ENCODE measurements at places on chromosomes 1 and 21.

- no peak for DNase-seq
Measured at GRCh38 chr1:211742889-211743529, 67.6 kb upstream of the NEK2 start.

DNA sequence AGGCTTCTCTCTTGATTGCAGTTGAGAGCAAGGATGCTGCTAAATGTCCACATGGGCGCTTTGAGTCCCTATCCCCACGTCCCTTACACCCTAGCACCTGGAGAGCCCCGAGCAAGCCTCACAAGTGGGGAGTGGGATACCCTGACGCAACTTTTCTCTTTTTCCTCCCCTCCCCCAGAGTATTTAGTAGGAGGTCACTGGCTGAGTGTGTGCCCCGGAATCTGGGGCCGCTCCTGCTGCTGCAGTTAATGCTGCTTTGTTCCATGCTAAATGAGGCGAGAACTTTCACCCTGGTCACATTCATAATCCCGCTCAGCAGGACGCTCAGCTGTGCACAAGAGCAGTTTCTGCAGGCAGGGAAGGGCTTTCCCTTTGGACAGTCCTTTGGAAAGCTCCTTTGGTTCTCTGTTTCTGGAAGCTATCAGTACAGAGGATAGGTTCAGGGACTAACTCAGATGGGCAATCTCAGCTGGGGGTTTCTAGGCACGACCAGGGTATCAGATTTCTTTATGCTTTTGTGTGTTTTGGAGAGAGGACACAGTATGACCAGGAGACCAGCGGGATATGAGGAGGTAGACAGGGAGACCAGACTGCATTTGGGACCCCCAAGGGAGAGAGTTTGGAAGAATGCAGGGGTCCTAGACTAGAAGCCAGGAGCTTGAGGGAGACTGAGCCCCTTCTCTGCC, 75.9 kb downstream of the NOS1AP start:
- DNase-seq: no peak

GRCh38 chr1:71228742-71229365, 148.0 kb upstream of the ZRANB2 start:
- DNase-seq: no peak

GRCh38 chr1:9530320-9530719, 8.9 kb upstream of the SLC25A33 start:
- no peak for DNase-seq

GRCh38 chr1:22737374-22738068, 26.9 kb downstream of the EPHB2 start:
- no peak for DNase-seq
